A673 (cell line): ENCODE measurements at places on chromosomes 1 and 21.

DNA sequence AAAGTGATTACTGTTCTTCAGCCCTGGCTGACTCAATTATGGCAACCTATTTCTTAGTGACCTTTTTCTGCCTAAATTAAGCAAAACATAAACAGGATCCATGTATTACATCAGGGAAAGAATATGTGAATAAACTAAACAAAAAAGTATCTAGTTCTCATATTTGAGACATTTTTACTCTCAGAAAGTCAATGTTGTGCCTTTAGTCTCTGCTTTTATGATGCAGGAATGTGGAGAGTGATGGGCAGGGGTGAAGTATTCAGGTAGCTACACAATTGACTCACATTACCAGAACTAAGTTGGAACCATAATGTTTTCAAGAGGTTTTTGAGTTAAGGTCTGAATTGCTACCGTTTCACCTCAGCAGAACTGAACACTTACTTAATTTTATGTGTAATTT lies 462.7 kb upstream of the CXADR start:
- no peak for DNase-seq

DNA sequence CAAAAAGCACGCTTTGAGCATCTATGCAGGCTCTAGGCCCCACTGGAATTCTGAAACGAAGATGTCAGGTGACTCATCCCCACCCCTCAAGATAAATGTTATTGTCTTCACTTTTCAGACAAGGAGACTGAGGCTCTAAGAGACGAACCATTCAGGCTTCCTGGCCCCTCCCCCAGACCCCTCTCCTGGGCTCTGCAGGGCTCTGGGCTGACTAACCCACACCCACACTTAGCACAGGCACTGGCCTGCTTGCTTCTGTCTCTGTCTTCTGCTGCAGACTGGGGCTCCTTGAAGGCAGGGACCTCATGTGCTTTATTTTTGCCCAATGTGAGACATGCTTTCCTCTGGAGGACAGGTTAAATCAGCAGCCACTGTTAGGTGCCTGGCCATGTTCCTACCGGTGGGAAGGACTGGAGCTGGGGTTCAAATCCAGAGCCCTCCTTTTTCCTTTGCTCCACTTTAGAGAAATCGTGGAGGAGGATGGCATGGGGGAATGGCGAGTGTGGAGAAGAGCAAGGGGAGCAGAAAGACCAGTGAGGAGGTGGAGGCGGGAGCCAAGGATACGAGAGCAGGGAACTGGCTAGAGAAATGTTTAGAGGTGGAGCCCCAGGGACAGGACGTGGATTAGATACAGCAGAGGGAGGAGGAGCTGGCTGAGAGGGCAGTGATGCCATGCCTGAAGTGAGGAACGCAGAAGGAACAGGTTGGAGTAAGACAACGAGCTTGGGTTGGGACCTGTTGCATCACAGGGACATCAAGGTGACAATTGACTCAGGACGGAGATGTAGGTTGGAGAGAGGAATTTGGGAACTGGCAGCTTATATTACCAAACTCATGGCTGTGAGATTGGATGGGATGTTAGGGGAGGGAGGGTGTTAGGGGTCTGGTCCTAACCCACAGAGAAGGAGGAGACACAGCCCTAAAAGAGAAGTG lies 1.7 kb downstream of the TMEM125 start:
- DNase-seq = no peak

DNA sequence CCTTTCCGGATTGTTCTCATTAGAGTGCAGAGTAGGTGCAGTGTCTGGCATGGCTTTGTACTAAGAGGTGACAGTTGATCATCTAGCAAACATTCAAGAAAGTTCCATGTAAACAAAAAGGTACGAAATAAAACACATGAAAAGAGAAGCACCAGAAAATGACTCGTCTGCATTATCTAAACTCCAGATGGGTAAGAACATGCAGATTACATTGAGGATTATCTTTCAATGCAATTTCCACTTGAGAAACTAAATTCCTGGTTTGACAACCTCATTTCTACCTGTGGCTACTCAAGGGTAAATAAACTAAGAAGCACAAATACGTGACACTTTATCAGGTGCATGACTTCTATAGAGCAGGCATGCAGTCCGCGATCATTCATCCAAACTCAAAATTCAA lies 17.6 kb downstream of the SLC30A10 start:
- DNase-seq = no peak

DNA sequence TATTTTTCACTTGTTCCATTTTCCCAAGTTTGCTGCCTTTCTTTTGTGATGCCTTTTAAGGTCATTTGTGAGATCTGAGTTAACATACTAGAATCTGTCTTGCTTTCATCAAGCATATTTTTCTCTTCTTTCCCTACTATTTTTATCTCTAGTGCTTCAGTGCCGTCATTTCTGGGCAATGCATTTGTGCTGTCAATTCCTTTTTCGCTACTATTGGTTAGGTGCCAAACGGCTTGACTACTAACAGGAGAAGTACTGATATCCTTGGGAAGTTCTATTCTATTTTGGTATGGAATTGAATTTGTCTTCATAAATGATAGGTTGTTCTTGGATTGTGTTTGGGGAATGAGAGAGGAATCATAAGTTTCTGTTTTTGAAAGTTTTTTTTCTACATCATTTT lies 42.2 kb downstream of the LRRC53 start:
- no peak for DNase-seq

DNA sequence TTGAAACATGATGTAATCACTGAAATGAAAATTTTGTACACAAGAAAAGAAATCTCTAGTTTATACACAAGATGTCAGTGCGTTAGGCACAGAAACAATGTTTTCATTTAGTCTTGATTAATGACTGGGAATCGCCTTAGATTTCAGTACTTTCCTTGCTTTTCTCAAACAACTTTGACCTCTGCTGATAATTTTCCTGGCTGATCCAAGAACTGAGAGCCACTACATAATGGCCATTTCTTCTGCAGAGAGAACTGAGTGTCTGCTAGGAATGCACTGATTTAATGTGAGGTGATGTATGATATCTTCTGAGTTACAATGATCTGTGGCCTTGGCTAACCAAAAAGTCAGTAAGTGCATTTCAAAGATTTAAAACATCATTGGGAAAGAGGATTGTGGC lies 308.1 kb downstream of the CTH start:
- peak; percentile 35 for DNase-seq

DNA sequence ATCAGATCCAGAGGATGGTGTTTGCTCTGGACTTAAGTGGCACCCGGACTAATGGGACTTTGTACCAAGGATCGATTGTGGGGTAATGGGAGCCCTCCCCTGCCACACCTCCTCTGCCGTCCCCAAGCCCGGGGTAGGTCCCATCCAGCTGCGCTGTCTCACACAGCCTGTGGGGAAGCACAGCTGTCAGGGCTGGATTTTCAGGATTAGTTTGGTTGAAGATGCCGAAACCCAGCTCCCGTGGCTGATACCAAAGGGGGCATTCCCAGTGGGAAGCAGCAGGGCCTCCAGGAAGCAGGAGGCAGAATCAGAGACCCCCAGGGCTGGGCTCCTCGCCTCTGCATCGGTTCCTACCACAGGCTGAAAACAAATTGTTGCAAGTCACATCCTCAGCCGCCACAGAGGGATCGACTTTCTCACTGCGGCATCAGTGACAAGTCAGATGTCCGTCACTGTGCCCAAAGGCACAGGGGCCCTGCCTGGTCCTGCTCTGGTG lies 59.7 kb downstream of the MATN1 start:
- DNase-seq = no peak

DNA sequence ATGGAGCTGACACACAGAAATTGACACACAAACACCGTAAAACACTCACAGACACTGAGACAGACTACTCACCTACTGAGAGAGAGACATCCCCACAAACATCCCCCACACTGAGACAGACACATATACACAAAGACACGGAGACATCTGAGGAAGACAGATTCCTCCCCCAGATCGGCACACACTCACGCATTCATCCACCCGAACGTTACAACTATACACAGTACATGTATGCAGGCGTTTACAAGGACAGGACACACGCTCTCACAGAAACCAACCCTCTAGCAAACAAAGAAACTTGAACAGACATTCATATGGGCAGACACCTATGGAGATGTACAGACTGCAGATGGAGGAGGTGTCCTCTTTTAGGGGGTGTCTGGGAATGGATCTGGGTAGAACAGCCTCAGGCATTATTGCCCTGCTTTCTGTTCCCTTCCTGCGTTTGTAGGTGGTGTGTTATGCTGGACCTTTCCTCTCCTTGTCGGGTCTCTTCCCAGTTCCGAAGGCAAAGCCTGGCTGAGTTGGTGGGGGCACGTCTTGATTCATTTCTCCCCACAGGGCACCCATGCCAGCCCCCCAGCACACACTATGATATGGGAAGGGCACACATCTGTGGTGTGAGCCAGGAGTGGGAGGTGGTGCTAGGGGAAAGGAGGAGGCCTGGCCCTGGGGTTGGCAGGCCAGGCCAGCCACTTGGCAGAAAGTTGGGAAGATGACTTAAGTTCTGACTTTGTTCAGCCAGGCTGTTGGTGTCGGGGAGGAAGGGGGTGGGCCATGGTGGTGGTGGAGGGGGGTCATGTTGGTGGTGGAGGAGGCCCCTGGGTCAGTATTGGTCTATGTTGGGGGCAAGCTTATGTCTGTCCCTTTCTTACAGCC lies 1.5 kb downstream of the KIRREL1 start:
- DNase-seq = no peak

DNA sequence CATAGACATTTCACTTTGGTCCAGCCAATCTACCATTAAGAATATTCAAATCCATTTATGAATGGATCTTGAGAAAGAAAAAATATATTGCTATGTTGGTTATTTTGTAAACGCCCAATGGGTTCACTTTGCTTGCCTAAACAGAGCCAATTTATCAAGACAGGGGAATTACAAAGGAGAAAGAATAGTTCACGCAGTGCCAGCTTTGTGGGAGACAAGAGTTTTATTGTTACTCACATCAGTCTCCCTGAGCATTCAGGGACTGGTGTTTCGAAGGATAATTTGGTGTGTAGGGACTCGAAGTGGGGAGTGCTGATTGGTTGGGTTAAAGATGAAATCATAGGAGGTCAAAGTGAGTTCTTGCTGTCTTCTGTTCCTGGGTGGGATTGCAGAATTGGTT lies 135.3 kb downstream of the GABPA start:
- DNase-seq = no peak

DNA sequence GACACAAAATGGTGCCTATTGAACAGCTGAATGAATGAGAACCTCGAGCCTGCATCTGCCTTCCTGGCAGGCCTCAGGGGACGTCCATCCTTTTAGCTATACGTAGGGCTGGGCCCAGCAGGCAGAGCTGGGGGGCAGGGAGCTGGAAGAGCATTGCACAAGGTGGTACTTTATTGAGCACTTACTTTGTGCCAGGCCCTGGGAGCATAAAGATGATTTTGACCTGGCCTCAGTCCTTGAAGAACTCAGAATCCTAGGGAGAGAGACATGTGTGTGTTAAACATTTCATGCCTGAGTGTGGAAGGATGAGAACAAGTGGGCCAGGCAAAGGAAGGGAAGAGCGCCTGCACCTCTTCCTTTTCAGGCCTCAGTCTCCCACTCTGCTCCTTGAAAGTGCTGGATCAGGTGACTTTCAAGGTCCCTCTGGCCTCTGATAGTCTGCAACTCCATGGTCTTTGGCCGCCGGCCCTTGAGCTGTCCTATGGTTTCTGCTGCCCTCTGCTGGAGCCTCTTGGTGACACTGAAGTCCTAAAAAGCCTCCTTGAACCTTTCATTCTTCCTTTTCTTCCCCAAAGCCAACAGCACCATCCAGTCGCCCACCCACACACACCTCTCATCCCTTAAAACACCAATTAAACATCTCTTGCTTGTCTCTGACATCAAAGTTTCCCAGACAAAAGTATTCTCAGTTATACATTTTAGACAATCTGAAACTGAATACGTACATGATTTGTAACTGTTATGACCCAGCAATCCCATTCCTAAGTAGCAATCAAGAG lies 3.5 kb upstream of the PEAR1 start:
- DNase-seq = peak; percentile 71

- peak; percentile 63 for DNase-seq
Observed at GRCh38 chr1:92922356-92923035, 38.8 kb downstream of the DIPK1A start.

DNA sequence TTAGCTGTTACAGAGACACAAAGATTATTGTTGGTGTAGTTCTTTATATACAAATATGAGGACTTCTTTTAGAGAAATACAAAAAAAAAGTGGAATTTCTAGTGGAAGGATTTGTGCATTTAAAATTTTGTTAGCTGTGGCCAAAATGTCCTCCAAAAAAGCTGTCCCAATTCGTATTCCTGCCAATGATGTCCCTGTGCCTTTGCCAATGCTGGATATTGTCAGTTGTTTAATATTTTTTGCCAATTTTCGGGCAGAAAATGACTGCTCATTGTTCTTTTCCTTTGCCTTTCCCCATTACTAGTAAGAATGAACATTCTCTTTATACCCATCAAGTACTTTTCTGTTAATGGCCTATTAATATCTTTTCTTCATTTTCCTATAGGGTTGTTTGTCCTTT lies 110.0 kb upstream of the HOOK1 start:
- DNase-seq = no peak

- DNase-seq = no peak
Observed at GRCh38 chr1:33441088-33441745, 10.3 kb upstream of the PHC2 start.

GRCh38 chr21:45532826-45533360 lies 9.3 kb downstream of the SLC19A1 start:
- DNase-seq = no peak

- DNase-seq = peak; percentile 5
Observed at GRCh38 chr1:191634801-191635508, 523.3 kb upstream of the RGS18 start.

- no peak for DNase-seq
Observed at GRCh38 chr1:210684466-210685294, 356.0 kb downstream of the HHAT start.

DNA sequence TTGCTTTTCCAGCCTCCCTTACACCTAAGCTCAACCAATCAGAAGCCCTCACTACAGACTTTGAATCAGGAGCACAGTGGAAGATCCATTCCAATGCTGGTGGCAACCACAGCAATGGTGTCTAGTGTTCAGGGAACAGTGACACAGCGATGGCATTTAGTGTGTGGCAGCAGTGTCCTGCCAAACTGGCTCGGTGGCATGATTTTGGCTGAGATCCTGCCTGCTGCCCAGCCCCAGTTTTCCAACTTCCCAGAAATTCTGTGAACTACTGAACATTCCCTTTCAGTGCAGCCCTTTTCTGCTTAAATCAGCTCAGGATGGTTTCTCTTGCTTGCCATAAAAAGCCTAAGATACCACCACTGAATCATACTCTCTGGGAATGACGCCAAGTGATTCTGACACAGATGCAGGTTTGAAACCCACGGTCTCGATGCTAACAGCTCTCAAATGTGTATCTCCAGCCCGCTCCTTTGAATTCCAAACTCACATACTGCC lies 8.8 kb downstream of the ASAP3 start:
- DNase-seq = peak; percentile 28

- no peak for DNase-seq
Observed at GRCh38 chr1:215719552-215719951, 152.4 kb downstream of the KCTD3 start.

GRCh38 chr1:23079025-23079424 lies 59.8 kb downstream of the KDM1A start:
- DNase-seq = no peak
